ENCODE measurements at places on chromosomes 16 and 17.

- DNase-seq = no peak
Observed at GRCh38 chr16:21652453-21652852, at the start of gene IGSF6. TSS of gene IGSF6 (minus strand) at chr16:21652608. CDS start at chr16:21652598, 10 bp downstream.

DNA sequence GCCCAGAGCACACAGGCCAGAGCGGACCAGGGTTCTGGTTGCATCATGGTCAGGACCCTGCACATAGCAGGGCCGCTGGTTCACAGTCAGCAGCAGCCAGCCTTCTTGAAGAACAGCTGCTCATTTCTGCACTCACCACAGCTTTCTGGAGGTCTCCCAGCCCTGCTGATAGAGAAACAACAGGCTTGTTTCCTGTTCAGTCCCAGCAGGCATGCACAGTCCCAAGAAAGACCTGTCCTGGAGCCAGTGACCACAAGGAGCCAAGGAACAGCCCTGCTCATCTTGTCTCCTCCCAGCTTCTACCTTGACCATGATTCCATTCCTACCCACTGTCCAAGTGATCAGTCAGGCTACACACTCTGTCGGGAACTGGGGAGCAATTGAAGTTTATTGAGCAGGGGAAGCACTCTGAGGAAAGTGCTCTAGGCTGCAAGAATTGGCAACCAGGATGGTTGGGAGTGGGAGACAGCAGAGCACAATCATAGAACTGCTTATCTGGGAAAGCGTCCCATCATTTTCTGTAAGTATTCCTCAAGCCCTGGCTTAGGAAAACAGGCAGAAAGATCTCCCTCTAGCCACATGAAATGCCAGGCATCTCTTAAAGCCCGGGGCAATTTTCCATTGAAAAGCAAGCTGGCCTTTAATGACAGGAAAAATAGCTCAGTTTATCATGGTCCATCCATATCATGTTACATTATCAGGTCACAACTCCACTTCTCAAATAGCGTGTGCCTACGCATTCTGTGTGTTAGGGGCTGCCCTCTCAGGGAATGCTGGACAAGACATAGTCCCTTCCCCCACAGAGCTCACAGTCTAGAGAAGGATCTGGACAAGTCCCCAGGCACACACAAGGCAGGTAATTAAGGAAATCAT is 155.4 kb upstream of the FOXF1 start:
- DNase-seq = no peak

- DNase-seq = no peak
Observed at GRCh38 chr17:78374631-78375274, 3.7 kb upstream of the PGS1 start.

DNA sequence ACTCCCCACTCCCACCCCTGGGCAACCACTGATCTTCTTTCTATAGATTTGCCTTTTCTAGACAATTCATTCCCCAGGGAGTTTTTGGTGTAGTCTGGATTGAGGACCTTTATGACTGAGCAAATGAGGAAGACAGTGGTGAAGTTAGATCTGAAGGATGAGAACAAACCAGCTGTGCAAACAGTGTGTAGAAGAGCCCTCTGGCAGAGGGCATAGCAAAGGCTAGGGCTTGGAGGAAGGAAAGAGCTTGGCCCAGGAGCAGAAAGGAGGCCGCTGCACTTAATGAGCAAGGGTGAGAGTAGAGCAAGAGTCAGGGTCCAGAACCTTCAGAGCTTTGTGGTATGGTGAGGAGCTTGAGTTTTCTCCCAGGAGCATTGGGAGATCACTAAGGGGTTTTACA is 352.7 kb downstream of the CA10 start:
- no peak for DNase-seq

DNA sequence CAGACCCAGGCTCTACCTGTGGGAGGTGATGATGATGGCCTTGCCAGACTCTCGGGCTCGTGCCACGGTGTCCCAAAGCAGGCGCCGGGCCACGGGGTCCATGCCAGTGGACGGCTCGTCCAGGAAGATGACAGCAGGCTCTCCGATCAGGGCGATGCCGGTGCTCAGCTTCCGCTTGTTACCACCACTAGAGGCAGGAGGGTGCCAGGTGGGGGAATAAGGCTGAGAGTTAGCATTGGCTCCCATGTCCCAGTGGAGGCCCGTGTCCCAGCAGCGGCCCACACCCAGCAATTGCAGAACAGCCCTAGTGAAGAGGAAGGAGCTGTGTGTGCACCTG is 10.3 kb upstream of the RNPS1 start:
- DNase-seq = no peak

DNA sequence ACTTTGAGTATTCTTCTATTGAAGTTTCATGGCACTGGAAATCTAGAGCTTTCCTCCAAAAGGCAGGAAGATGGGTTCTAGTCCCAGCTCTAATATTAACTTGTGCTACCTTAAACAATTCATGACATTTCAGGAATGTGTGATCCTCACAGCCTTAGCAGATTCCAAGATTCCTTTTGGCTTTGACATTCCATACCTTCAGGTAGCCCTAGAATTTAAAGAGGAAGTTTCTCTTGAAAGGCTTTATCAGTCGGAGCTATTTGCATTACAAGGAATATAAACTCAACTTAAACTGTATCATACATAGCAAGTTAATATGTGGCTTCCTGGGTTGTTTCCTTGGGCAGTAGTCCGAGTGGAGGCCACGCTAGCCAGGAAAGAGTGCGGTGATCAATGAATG is 330.0 kb downstream of the SHISA9 start:
- no peak for DNase-seq
